ENCODE measurements at places on chromosomes 1 and 21. TPM values are rescaled to one million over a fixed set of nuclear protein-coding genes. Genes with fewer than 3 reads are reported as not detected.
A peak's percentile ranks its signal among the peaks of the same experiment; 100 is the strongest.

ERO1B gene
- total RNA-seq, result 1.6 TPM

DNA sequence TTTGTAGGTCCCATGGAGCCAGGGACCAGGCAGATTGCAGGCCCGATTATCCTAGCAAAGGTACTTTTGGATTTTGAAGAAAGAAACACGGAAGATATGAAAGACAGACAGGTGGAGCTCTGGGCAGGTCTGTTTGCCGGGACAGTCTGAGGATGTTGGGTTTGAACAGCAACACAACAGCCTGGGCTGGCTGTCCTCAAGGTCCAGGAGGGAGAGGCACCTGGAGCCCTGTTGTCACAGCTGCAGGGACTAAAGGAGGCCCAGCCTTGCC lies 14.6 kb downstream of the H6PD start:
- DNase-seq, result no peak
- H3K27me3 ChIP-seq, result no peaks in the 10 kb centered on the region
- H3K36me3 ChIP-seq, result no peaks in the 10 kb centered on the region
- no peak overlapping the region for H3K4me3 ChIP-seq

DNA sequence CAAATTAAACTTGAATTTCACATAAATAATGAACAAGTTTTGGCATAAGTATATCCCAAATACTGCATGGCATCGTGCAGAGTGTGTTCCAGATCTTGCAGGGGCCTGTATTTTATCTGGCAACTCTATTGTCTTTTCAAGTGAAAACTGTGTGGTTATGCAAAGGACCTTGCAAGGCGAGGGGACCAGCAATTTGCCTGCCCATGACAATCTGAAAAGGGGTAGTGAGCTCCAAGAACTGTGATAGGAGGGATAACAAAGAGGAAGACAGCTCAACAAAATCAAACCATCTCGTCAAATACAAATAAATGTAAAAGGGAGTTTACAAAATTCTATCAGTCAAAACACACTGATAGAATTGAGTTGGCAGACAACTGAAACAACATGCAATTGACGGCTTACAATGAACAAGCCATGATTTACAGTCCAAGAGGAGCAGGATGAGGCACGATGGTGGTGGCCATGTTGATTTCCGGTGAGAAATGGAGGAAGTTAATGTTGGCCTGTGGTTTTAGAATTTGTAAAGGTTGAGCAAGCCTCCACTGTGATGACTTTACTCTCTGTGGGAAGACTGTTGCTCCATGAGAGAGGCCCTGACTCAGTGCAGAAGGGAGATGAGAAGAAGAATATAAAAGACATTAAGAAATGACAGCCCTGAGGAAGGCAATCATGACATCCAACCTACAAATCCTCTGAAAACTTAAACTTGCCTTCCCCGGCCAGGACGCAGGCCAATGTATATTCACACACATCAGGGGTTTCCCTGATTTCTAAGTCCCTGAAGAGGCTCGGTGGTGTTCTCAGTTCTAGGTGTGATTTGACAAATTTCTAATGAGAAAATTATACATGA lies 132.2 kb downstream of the ADSS2 start:
- peak overlapping the region; percentile 14 for H3K27ac ChIP-seq
- H3K4me3 ChIP-seq, result no peak overlapping the region
- peaks cover 13% of the 10 kb centered on the region for H3K4me1 ChIP-seq
- no peaks in the 10 kb centered on the region for H3K27me3 ChIP-seq

GBP7 gene
- total RNA-seq, result not detected

DNA sequence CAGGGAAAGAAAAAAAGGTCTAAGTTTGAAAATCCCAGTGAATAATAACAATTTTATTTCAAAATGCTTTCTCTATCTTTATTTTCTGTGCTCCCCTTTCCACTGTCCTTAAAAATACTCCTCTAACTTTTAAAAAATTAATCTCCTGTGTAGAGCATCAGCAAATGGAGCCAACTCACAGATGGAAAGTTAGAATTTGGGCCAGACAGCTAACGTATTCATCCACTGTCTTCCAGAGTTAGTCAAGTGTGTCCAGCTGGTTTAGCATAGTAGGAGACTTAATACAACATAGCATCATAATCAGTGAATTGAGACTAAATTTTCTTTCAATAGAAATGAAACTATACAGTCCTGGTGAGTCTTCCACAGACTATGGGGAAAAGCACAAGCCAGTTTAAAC lies 419.0 kb upstream of the LRRC7 start:
- no peaks in the 10 kb centered on the region for H3K27me3 ChIP-seq
- no peak for DNase-seq
- H3K36me3 ChIP-seq, result no peaks in the 10 kb centered on the region
- no peak overlapping the region for H3K4me3 ChIP-seq
- H3K27ac ChIP-seq, result no peak overlapping the region

Data from activated naive CD4-positive, alpha-beta T cell treated with anti-CD3 and anti-CD28 coated beads for 36 hours (primary cell).